ENCODE measurements at places on chromosomes 6 and 20. TPM values are rescaled to one million over a fixed set of nuclear protein-coding genes. Genes with fewer than 3 reads are reported as not detected.

MUCL3 gene
- polyA plus RNA-seq = not detected

PRR18 gene
- polyA plus RNA-seq = not detected

GATA5 gene
- 27.4 TPM for polyA plus RNA-seq

VSX1 gene
- 0.05 TPM for polyA plus RNA-seq

ATP6V1G2 gene
- polyA plus RNA-seq = 3.8 TPM

SLC22A2 gene
- polyA plus RNA-seq = 0.05 TPM

Measured in urinary bladder (tissue), 4 donors.